Choroid plexus epithelial cell (primary cell): ENCODE measurements at places on chromosomes 4 and X.

DNA sequence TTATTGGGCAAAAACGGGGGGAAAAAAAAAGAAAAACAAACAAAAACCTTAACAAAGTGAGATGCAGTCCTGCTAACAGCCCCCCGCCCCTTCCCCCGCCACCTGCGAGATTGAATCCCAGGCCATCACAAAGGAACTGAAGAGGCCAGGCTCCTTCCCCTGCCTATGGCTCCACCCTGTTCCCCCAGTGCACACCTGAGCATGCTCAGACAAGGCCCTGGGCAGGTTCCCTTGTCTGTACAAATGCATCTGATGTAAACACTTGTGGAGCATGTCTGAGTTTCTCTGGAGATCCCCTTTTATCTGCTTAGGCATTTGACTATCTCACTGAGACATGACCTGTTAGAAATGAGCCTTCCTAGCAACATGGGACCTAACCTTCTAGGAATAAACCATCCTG is 983.7 kb upstream of the PABPC4L start:
- no peak for DNase-seq

GRCh38 chr4:212438-213188 is 88.3 kb downstream of the ZNF718 start:
- DNase-seq, result peak; percentile 95

GRCh38 chr4:125828346-125828745 is 513.6 kb downstream of the FAT4 start:
- no peak for DNase-seq

GRCh38 chr4:181569553-181569952 is 673.6 kb upstream of the TENM3 start:
- DNase-seq, result peak; percentile 75

DNA sequence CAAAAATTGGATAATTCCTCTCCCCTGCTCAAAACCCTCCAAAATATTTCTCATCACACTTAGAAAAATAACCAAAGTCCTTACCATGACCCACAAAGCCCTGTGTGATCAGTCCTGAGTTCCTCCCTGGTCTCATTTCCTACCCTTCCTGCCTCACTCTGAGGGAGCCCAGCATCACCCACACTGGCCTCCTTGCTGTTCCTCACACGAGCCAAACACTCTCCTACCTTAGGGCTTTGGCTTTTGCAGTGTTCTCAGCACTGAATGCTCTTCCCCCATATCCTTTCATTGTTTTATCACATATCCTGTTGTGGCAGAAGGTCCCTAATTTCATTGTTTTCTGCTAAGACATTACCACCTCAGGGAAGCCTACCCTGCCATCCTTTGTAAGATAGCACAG is 12.2 kb downstream of the MGAT4D start:
- DNase-seq, result no peak

GRCh38 chr4:129350834-129351721 is 255.1 kb downstream of the C4orf33 start:
- peak; percentile 30 for DNase-seq

DNA sequence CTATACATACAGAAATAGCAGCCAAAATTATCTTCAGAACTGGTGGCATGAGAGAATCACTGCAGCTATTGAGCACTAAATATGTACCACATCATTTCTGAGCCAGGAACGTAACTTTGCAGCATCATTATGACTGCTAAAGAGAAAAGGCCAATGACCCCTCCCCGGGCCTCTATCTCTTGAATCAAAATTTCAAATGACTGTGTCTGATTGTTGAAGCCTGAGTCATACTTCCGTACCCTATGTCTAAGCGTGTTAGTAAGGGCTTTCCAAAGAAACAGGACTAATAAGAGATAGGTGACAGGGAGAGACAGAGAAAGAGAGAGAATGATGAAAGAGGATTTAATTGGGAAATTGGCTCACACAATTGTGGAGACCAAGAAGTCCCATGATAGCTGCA is 445.5 kb upstream of the SPANXN1 start:
- DNase-seq, result no peak

DNA sequence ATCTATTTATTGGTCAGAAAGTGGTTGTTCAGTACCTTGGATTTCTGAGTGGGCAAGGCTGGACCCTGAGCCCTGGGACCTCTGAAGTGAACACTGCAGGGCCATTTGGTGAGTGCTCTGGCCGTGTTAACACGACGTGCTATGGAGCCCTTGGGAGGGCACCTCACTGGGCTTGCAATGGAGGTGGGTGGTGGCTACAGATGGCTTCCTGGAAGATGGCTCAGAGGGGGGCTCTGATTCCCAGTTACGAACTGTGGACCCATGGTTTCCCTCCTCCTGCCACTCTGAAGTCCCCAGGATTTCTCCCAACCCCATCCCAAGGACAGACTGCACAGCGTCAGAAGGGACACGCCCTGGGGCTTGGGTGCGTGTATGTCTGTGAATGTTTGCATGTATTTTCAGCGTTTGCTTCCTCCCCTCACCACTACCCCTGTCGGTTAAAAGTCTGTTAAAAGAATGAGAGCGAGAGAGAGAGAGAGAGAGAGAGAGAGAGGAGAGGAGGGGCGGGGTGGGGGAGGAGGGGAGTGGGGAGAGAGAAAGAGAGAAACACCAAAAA is 3.7 kb upstream of the RHOH start:
- DNase-seq, result no peak

GRCh38 chr4:187883049-187883448 is 112.5 kb upstream of the ZFP42 start:
- DNase-seq, result no peak

- DNase-seq, result peak; percentile 85
Observed at GRCh38 chr4:25928379-25929297, 14.6 kb downstream of the SMIM20 start.

GRCh38 chr4:55706541-55706940 is 70.4 kb upstream of the NMU start:
- DNase-seq, result peak; percentile 61
